ENCODE measurements at places on chromosomes 1 and 21.

- no peak for DNase-seq
Measured at GRCh38 chr21:15667010-15667409, 62.8 kb upstream of the USP25 start.

GRCh38 chr1:36203554-36204346 lies 20.5 kb upstream of the THRAP3 start:
- no peak for DNase-seq

DNA sequence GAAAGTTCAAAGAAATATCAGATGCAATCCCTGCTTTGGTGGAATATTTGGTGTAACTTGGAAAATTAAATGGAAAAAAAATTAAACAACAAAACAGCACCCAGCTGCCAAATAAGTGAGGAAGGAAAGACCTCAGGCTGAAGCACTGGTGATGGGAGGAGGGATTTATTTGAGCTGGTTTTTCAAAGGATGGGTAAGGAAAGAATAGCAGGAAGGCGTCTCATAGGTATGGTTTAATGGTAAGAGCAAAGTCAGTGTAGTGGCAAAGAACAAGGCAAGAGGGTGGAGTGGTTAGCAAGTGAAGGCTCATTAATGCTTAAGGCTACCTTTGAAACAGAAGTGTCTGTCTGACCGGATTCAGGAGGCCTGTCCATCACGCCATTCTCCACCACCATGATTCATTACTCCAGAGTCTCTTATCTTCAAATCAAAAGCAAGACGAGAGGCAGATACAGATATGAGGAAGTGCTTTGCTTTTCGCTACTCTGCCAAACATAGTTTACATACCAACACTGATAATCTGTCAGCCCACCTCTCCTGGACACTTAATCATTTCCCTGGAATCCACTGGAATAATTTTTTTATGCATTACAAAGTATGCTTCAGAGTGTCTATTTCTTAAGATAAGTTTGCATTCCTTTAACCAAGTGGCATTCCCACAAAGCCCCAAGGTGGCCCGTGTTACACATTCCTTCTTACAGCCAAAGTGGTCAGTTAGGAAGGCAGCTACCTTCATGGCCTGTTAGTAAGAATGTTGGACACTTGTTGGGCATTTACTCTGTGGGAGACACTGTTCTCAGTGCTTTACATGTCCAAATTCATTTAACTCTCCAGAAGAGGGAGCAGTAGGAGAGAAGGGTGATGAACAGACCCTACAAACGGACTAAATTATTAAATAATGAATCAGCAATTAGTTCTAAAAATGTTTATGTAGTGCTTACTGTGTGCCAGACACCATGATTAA lies 146.6 kb downstream of the ROR1 start:
- DNase-seq, result peak; percentile 20

DNA sequence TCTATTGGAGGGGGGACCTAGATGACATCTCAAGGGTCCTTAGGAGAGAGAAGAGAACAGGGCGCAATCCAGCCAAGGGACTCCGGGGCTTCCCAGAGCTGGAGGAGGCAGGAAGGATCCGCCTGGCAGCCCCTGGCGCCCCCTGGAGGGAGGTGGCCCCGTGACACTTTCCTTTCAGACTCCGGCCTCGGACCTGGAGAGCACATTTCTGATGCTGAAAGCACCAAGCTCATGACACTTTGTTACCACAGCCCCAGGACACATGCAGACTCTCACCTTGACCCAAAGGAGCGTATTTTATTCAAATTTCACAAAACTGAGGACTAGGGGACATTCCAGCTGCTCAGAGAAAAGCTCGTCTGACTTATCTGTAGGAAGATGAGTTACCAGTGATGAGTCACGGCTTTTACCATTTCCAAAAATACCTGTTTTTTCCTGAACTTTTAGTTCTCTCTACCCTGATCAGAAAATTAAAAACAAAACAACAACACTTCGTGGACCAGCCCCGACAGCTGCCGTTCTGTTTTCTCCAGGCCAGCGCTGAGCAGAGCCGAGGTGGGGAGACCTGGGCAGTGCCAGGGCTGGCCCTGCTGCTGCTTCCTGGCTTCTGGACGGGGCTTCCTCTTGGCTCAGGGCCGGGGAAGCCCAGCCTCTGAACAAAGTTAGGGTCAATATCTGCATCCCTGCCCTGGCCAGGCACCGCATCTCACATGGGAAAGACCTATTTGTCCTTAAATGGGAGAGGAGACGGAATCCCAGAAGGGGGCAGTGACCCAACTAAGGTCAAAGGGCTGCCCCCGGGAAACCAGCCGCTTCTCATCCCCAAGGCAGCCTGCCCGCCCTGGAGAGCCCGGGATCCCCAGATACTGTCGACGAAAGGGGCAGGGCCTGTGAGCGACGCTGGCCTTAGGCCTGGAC lies 21.6 kb upstream of the POFUT2 start:
- DNase-seq, result peak; percentile 38

GRCh38 chr1:228407106-228408040 lies 738 bp upstream of the TRIM11 start:
- DNase-seq, result no peak

- DNase-seq, result no peak
Measured at GRCh38 chr1:91784616-91785015, 101.3 kb downstream of the TGFBR3 start.

Measured in COLO829 (cell line).